ENCODE measurements at places on chromosomes 2 and 18. TPM values are rescaled to one million over a fixed set of nuclear protein-coding genes. Genes with fewer than 3 reads are reported as not detected.

MFSD6 gene
- total RNA-seq, result 10.6 TPM

MC4R gene
- total RNA-seq, result not detected

GRCh38 chr2:98822301-98823164, 91.6 kb upstream of the MGAT4A start:
- DNase-seq, result peak; percentile 75

GRCh38 chr18:394987-395362, 105.5 kb downstream of the COLEC12 start:
- DNase-seq, result no peak
